BJ (cell line): ENCODE measurements at places on chromosomes 4 and X. TPM values are rescaled to one million over a fixed set of nuclear protein-coding genes. Genes with fewer than 3 reads are reported as not detected.

Gene CACNA1F
- 0.01 TPM in 1 of 2 replicates, not detected in the other for polyA plus RNA-seq

DNA sequence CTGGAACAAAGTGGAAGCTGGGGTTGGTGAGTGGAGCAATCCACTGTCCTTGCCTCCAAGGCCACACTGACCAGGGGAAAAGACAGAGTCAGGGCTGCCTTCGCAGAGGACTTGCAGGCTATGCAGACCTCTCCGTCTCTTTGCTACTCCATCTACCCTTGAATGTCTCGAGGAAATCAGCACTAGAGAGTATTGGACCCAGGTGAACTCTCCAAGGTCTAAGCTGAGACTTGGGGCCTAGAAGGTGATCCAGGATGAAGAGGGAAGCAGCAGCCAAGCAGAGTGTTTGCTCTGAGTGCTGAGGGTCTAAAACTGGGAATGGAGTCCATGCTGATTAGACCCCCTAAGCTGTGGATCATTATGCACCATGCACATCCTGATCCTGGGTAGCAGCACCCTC lies 54.5 kb downstream of the ANXA3 start:
- DNase-seq, result no peak

GRCh38 chr4:8528713-8529112 lies 51.5 kb upstream of the GPR78 start:
- DNase-seq, result no peak

Gene ANTXR2
- 18.9 and 43.2 TPM in 2 replicates for polyA plus RNA-seq

DNA sequence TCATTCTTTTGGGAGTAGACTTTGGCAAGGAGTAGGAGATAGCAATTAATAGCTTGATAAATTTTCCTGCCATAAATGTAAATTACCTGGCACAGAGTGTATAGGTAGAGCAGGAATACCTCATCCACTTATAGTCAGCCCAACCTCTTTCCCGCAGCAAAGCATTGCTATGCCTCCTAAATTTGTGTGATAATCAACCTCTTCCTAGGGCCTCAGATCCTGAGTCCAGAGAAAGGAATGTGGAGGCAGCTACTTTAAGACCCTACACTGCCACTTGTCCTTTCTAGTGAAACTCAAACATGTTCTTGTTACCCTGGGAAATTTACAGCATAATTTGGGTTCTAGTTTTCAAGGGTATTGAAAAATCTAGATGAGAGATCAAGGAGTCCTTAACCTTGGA lies 919.0 kb downstream of the RAPGEF2 start:
- no peak for DNase-seq
